ENCODE measurements at places on chromosomes 3 and 15. TPM values are rescaled to one million over a fixed set of nuclear protein-coding genes. Genes with fewer than 3 reads are reported as not detected.

Gene BTBD1
- 43.0 TPM for total RNA-seq

Gene IL17RC
- 27.2 TPM for total RNA-seq

Gene SLC27A2
- total RNA-seq: 2.9 TPM

Gene TIMP4
- 5.2 TPM for total RNA-seq

Gene GDPGP1
- 13.1 TPM for total RNA-seq

Gene CTXN2
- total RNA-seq: not detected

Gene FAM174B
- 57.7 TPM for total RNA-seq

Gene FOXB1
- total RNA-seq: not detected

Gene COLQ
- total RNA-seq: 2.0 TPM

Gene EIF2A
- total RNA-seq: 91.9 TPM

Gene NANOGP8
- total RNA-seq: 0.59 TPM

Gene ARL6IP5
- total RNA-seq: 138 TPM

Gene C3orf49
- total RNA-seq: not detected

Gene GOLGA6A
- not detected for total RNA-seq

Gene PDHB
- total RNA-seq: 47.7 TPM

Gene THAP10
- total RNA-seq: 2.4 TPM

Gene ZNF80
- total RNA-seq: not detected

Gene AP4E1
- 11.3 TPM for total RNA-seq

Gene CATSPER2
- total RNA-seq: 2.7 TPM

Gene SNX22
- total RNA-seq: 17.4 TPM

Gene ATP13A3
- 84.8 TPM for total RNA-seq

Gene CCR8
- not detected for total RNA-seq

Gene IGSF11
- 1.1 TPM for total RNA-seq

Gene NUDT16
- 38.7 TPM for total RNA-seq

Gene NRROS
- total RNA-seq: 20.7 TPM

Gene ISG20
- total RNA-seq: 32.0 TPM

Gene ABCC5
- 38.0 TPM for total RNA-seq

Gene EFL1
- total RNA-seq: 24.7 TPM

Gene SLCO3A1
- total RNA-seq: 42.5 TPM

Gene SECISBP2L
- 139 TPM for total RNA-seq

Gene NEK10
- total RNA-seq: 9.4 TPM

Gene ILDR1
- total RNA-seq: 8.3 TPM

Gene RLBP1
- total RNA-seq: not detected

Gene EFCAB12
- 4.8 TPM for total RNA-seq

Gene CIDEC
- not detected for total RNA-seq

Gene NTRK3
- total RNA-seq: 3.5 TPM

Gene SPCS1
- 74.6 TPM for total RNA-seq

Gene PPARG
- 128 TPM for total RNA-seq

Gene PPP2R3A
- total RNA-seq: 9.0 TPM

Gene IL20RB
- 1.8 TPM for total RNA-seq

Gene MAP2K1
- total RNA-seq: 53.6 TPM
